ENCODE measurements at places on chromosomes 2 and 18. TPM values are rescaled to one million over a fixed set of nuclear protein-coding genes. Genes with fewer than 3 reads are reported as not detected.

- no peaks in the 10 kb centered on the region for H3K36me3 ChIP-seq
- no peaks in the 10 kb centered on the region for H3K4me1 ChIP-seq
- no peaks in the 10 kb centered on the region for H3K27me3 ChIP-seq
- no peak overlapping the region for H3K27ac ChIP-seq
- H3K4me3 ChIP-seq = no peak overlapping the region
These were observed 225.0 kb downstream of the TTC32 start for GRCh38 chr2:19676770-19677169.

- no peak overlapping the region for H3K27ac ChIP-seq
- H3K4me1 ChIP-seq = no peaks in the 10 kb centered on the region
These were observed 50.3 kb upstream of the TLK1 start for GRCh38 chr2:171210864-171211431.

- no peak for DNase-seq
- no peak overlapping the region for H3K4me3 ChIP-seq
- no peaks in the 10 kb centered on the region for H3K36me3 ChIP-seq
- no peak overlapping the region for H3K27ac ChIP-seq
These were observed 68.7 kb upstream of the WIPF1 start for GRCh38 chr2:174666312-174666711.

- H3K27ac ChIP-seq = no peak overlapping the region
- H3K27me3 ChIP-seq = no peaks in the 10 kb centered on the region
- no peaks in the 10 kb centered on the region for H3K4me1 ChIP-seq
- no peak for DNase-seq
- H3K36me3 ChIP-seq = no peaks in the 10 kb centered on the region
These were observed 287.2 kb upstream of the GYPC start for GRCh38 chr2:126368758-126369157.

GRCh38 chr2:45804987-45805755, 153.7 kb downstream of the PRKCE start:
- H3K36me3 ChIP-seq = no peaks in the 10 kb centered on the region
- H3K27ac ChIP-seq = no peak overlapping the region
- DNase-seq = no peak
- no peaks in the 10 kb centered on the region for H3K4me1 ChIP-seq
- H3K4me3 ChIP-seq = no peak overlapping the region
- H3K27me3 ChIP-seq = no peaks in the 10 kb centered on the region

DNA sequence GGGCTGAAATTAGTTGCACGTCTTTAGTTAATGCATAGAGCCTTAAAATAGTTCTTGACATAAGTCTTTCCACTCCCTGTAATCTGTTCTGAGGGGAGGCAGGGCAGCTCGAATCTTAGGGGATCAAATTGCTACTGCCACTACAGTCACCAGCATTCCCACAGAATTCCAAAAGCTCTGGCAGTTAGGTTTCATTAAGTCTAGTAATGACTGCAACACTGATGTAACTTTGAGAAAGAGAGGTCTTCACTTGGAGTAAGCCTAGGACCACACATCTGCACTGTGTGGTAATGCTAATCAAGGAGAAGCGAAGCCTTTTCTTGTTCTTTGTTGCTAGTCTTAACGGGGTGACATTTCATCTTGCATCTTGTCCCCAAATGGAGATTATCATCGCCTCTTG, 19.3 kb upstream of the NCK2 start:
- H3K36me3 ChIP-seq = no peaks in the 10 kb centered on the region
- H3K4me1 ChIP-seq = no peaks in the 10 kb centered on the region
- DNase-seq = no peak
- H3K27ac ChIP-seq = no peak overlapping the region
- no peak overlapping the region for H3K4me3 ChIP-seq
- peaks cover 5% of the 10 kb centered on the region for H3K27me3 ChIP-seq

- peaks cover 15% of the 10 kb centered on the region for H3K27me3 ChIP-seq
- DNase-seq = peak; percentile 24
- H3K36me3 ChIP-seq = no peaks in the 10 kb centered on the region
These were observed 36.0 kb downstream of the PAIP2B start for GRCh38 chr2:71190656-71191569.

The ITGAV gene
- total RNA-seq = 131 TPM

The GAD1 gene
- total RNA-seq = 0.60 TPM

The PCARE gene
- not detected for total RNA-seq
